ENCODE measurements at places on chromosomes 7 and 10.

- no peak for DNase-seq
Observed at GRCh38 chr10:72045586-72045985, 42.8 kb downstream of the SPOCK2 start.

- no peak for DNase-seq
Observed at GRCh38 chr7:8022628-8023027, 54.0 kb downstream of the GLCCI1 start.

DNA sequence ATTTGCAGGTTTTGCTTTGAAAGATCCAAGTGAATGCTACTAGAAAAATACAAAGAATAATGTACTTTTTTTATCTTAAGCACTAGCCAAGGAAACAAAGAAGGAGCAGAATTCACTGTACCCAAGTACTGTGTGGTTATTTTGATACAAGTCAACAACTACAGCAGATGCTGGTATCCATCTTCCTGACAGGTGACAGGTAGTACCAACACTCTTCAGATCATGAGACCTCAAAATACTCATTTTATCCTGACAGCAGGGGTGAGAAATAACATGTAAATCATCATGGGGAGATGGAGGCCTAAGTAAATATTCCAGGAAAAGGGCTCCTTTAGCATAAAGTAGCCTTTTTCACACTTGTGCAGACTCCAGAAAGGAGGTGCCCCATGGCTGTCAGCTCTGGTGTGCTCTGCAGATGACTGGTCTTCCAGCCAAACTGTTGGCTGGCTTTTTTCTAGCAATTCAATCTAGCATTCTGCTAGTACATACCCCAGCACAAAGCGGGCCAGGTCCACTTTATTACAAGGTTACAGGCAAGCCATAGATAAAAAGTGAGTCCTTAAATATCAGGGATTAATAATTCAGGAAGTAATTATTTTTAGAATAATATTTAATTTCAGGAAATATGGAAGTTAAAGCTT lies 90.4 kb downstream of the PDE1C start:
- no peak for DNase-seq

GRCh38 chr7:45593877-45594276 lies 19.7 kb downstream of the ADCY1 start:
- DNase-seq, result no peak

DNA sequence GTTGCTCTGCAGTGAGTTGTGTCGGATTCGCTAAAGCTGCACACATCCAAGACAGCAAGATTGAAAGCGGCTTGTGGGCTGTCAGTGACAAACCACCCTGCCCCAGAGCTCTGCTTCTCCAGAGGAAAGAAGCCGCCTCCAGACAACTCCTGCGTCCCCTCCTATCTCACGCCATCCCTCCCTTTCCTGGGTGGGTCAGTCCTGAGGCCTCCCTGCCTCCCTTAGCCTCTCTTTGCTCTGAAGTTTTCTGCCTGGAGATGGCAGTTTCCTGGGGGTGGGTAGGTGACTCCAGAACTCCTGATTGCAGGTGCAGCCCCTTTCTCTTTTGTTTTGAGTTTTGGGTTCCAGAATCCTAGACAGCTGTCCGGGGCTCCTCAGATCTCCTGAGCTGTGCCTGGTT lies 78.7 kb downstream of the EMX2 start:
- no peak for DNase-seq

- no peak for DNase-seq
Observed at GRCh38 chr10:24485304-24485703, 238.4 kb downstream of the ARHGAP21 start.

- DNase-seq, result no peak
Observed at GRCh38 chr10:33476757-33477273, 142.3 kb upstream of the NRP1 start.

GRCh38 chr7:101162551-101163278 lies 2.7 kb downstream of the VGF start:
- DNase-seq, result peak; percentile 56

GRCh38 chr7:47302560-47302959 lies 279.4 kb downstream of the TNS3 start:
- no peak for DNase-seq

DNA sequence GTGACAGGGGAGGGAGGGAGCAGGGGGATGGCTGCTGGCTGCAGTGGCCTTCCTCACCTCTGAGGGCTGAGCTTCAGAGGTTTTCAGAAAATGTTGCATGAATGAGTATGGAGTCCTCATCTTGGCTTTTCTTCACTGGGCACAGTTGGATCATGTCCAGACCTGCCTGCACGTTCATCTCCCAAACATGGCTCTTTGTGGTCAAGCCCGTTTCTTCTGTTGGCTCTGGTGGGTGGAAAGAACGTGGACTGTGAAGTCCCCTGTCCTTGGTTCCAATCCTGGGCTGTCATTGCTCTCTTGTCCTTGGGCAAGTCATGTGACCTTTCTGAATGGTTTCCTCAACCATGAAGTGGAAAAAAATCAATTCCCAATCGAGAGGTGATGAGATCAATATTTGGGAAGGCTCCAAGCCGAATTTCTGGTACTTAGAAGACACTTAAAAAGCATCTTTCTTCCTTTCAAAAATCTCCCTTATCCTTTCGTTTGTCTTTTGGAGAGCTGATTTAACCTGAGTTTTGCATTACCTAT lies 34.5 kb downstream of the TSPAN14 start:
- no peak for DNase-seq

Data from fibroblast of skin of back (primary cell).